Dermis blood vessel endothelial cell (primary cell): ENCODE measurements at places on chromosomes 5 and 9.

GRCh38 chr5:167827766-167828165, 463.7 kb upstream of the WWC1 start:
- no peak for DNase-seq

DNA sequence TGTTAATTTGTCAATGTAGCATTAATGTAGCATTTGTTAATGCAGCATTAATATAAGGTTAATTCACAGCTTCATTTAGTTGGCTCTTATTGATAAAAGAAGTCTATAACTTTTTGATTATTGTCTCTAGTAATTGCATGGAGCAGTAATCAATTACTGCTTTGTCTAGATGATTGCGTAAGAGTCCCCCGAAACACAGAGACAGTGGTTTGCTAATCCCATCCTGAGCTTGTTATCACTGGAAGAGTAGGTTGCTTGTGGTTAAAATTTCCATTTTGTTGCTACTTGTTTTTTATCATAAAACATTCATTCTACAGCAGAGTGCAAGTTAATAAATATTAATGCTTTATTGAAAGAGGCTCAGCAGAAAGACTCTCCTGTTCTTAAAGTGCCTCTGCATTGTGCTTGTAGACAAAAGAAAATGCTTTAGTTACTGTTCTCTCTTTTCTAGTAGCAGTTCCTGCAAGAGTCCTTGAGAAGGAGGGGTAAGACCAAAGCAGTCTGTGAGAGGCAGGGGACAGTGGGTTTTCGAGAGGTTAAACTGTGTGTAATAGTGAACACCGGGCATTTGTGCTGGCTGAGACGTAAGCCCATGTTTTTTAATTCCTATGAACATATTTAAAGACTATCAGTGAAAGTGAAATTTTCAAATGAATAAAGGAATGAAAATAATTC, 291.7 kb downstream of the TRPM3 start:
- DNase-seq = no peak

GRCh38 chr9:100428871-100429654, 2.1 kb downstream of the MSANTD3 start:
- peak; percentile 98 for DNase-seq

GRCh38 chr9:69671311-69671878, 776 bp downstream of the APBA1 start:
- peak; percentile 17 for DNase-seq

DNA sequence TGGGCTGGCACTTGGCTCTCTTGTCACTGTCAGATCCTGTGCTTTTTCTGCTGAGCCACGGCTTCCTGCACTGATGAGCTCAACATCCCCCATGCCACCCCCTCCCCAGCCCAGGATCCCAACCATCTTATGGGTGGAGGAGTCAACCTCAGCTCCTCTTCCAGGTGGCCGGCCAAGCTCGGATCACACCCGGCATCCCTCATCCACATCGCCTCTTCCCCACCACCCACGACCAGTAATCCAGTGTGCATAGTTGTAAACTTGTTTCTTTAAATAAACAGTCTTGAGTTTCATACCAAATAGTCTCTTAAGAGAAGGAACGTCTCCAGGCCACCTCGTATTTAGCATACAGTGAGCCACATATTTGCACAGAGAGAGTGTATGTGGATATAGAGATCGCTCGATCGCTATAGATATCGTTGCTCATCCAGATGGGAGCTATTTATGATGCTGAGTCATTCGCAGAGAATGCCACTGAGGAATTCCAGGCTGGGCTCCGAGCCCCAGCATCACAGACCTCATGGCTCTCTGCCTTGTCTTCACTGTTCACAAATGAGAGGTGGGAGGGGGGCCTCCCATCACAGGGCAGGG, 61.8 kb upstream of the CPLX2 start:
- DNase-seq = no peak

GRCh38 chr9:110599468-110599867, 19.9 kb upstream of the SVEP1 start:
- DNase-seq = no peak

DNA sequence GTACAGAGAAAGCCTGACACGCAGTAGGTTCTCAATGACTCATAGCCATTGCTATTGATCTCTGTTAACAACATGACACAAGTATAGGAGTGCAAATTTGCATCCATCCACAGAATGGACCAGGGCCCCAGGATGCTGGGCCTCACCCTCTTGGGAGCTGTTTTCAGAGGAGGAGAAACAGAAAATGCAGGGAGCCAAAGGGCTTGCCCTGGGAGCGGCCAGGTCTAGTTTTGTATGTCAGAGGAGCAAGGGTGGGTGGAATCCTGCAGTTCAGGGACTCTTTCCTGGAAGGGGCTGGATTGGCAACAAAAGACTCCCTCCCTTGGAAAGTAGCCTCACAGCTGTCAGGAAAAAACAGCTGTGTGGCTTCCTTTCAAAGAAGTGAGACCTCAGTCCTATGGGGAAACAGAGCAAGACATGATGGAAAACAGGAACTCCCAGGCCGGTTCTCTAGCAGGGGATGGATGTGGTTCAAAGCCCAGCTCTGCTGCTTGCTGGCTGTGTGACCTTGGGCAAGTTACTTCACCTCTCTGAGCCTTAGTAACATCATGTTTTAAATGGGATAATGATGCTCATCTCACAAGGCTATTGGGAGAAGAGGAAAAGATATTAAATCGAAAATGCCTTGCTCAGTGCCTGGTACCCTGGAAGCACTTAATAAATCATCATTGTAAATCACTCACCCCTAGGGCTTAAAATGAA, 50.5 kb upstream of the SH3PXD2B start:
- DNase-seq = no peak

- no peak for DNase-seq
These were observed 210.1 kb downstream of the MTRR start for GRCh38 chr5:8079056-8079455.

DNA sequence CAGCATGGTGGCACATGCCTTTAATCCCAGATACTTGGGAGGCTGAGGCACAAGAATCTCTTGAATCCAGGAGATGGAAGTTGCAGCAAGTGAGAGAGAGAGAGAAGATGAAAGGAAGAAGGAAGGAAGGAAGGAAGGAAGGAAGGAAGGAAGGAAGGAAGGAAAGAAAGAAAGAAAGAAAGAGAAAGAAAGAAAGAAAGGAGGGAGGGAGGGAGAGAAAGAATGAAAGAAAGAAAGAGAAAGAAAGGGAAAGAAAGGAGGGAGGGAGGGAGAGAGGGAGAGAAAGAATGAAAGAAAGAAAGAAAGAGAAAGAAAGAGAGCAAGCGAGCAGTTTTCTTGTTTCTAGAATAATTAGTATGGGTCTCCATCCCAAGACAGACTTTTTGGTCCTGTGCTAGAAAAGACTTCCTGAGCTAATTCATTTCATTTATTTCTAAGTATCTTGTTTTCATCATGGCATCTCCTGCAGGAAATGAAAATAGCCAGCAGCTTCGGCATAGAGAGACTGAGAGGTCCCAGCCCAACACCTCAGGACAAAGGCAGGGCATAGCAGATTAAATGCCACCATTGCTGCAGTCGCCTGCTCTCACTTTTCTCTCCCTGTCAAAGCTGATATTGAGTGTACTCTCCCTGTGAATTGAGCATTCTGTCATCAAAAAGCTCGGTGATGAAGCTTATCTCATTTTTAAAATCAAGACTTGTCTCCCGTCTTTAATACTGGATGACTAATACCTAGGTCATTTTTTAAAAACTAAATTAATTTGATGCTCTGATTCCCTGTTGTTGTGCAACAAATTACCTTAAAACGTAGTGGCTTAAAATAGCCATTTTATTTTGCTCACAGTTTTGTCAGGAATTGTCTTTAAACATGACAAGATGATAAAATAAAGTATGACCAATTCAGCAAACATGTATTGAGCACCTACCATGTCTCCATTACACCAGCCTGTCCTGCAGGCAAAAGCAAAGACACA, 91.8 kb upstream of the ADRA1B start:
- DNase-seq = no peak

DNA sequence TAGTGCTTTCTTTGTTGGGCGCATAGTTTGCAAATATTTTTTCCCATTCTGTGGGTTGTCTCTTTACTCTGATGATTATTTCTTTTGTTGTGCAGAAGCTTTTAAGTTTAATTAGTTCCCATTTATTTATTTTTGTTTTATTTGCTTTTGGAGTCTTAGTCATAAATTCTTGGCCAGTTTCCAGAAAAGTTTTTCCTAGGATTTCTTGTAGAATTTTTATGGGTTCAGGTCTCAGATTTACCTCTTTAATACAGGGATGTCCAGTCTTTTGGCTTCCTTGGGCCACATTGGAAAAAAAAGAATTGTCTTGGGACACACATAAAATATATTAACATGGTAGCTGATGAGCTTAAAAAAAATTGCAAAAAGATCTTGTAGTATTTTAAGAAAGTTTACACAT, 122.0 kb downstream of the WDR70 start:
- DNase-seq = peak; percentile 47

GRCh38 chr5:159602434-159602833, 272.1 kb upstream of the IL12B start:
- no peak for DNase-seq

DNA sequence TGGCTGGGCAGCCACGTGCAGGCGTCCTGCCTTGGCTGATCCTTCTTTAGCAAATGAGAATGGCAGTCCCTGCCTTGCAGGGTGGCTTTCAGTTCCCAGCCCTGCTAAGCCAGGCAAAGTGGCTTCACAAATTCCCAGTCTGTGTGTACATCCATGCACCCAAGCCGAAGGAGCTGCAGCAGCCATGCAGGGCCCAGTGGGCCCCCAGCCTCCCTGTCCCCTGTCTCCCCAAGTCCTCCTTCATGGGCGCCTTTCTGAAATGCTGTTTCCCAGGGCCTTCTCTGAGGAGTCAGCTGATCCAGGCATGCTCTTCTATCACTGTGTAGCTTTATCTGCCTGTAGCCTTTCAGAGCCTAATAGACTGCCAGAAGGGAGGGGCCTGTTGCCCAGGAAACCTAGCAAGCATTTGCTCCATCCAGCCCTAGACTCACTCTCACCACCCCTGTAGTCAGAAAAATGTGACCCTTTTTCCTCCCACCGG, 47.4 kb upstream of the SHC3 start:
- DNase-seq = no peak

DNA sequence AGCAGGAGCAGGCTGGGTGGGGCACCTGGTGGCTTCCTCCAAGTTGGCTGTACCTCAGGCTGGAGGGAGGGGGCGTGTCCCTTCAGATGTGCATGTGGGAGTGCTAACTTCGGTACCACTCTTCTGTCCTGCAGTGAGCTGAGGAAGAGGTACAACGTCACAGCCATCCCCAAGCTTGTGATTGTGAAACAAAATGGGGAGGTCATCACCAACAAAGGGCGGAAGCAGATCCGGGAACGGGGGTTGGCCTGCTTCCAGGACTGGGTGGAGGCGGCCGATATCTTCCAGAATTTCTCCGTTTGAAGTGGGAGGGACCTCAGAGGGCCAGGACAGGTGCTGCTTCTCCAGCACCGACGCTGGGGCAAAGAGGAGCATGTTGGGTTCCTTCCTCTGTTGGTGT, 9.3 kb downstream of the NXNL2 start:
- DNase-seq = peak; percentile 70

- no peak for DNase-seq
These were observed 6.3 kb downstream of the SEC16A start for GRCh38 chr9:136476369-136477150.

DNA sequence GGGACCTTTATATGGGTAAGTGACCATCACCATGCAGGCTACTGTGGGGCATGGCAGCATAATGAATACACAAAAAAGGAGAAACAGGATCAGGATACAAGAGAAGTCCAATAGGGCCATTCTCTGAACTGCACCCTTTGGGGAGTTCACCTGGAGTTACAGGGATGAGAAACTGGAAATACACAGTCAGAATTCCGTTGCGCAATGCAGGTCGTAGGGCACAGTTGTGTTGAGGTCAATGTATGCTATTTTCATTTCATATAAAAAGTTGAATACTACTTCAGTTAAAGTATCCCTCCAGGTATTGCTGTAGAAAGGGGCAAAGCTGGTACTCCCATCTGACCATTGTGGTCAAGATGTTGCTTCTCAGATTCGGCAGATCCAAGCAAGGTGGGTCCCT, 471.4 kb downstream of the DMRT2 start:
- no peak for DNase-seq

DNA sequence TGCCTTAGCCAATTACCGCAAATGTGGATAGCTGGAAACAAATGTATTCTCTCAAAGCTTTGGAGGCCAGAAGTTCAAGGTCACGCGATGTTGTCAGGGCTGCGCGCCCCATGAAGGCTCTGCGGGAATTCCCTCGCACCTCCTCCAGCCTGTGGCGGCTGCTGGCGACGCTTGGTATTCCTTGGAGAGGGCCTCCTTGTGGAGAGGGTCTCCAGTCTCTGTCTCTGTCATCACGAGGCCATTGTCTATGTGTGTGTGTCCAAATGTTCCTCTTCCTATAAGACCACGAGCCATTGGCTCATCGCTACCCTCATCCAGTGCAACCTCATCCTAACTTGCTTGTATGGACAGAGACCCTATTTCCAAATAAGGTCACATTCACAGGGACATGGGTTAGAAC, 97.5 kb downstream of the ANKRD33B start:
- no peak for DNase-seq

DNA sequence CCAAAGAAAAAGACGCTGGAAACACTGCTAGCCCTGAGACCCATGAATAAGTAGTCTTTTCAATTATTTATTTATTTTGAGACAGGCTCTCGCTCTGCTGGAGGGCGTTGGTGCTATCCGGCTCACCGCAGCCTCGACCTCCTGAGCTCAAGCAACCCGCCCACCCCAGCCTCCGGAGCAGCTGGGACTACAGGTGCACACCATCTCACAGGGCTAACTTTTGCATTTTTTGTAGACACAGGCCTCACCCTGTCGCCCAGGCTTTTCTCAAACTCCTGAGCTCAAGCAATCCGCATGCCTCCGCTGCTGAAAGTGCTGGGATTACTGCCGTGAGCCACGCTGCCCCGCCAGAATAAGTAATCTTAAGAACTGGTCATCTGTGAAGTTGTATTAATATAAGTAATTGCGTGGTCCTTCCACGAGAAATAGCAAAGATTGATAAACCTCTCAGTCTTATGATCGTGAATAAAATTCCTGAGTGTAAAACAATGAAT, 1.6 kb downstream of the ANXA2R start:
- peak; percentile 60 for DNase-seq

GRCh38 chr5:132087176-132087575, 13.6 kb downstream of the CSF2 start:
- DNase-seq = no peak

GRCh38 chr5:73443829-73444498, 4.6 kb downstream of the FOXD1 start:
- DNase-seq = no peak

GRCh38 chr5:133399247-133399891, 213.0 kb downstream of the FSTL4 start:
- no peak for DNase-seq
